NCI-H2171 (cell line): ENCODE measurements at places on chromosomes 12 and 14.

DNA sequence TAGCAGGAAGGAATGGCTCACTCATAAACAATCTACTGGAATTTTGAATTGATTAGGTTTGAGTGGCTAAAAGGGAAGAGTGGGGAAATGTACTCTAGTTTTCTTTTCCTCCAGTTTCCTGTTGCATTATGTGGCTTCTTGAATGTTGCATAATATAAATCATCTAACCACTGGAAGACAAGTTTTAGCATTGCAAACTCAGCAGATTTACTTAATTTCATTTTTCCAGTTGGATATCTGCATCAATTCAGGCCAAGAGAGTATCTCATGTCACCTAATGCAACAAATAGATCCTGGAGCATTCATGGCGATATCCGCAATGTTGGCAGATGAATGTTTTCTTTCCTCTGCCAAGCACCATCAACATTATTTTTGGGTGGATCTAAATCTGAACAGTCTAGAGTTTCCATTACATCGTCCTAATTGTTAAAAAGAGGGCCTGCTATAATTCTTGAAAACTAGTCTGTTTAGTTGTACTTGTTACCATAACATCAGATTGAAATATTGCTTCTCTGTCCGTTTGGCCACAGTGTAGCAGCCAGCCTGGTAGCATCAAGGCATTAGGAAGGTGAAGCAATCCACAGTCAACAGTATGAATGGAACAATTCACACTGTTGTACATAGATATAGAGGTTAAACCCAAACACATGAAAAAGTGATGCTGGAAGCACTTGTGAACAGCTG is 544.2 kb downstream of the ETNK1 start:
- no peak for DNase-seq

DNA sequence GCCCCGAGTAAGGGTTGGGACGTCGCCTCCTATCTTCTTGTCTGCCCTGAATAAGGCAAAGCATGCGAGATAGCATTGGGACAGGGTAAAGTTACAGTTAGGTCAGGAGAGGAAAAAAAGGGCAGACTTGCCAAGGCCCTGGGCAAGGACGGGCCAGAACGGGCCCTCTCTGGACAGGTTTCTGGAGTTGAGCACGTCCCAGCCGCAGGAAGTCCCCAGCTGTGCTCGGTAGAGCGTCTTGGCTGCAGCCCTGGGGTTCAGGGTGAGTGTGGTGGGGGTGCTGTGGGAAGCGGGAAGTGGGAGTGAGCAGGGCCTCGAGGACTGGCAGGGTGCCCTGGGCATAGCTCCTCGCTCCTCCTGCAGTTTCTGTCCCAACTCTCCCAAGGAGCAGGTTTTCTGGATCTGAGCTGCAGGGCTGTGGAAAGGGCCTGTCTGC is 5.4 kb downstream of the RPS6KL1 start:
- no peak for DNase-seq

DNA sequence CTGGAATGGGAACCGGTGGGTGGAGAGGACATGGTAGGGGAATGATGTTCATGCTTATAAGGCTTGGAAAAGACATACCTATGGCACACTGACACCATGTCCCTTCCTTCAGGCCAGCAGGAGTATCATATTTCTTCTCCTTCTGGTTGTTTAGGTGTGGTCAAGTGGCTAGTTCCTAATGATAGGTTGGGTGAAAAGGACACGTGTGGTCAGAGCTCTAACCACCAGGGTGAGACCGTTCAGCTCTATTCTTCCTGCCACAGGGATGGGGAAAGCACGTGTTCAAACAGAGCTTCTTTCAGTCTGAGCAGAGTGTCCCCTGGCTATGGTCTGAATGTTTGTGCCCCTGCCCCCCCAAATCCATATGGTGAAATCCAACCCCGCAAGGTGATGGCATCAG is 209.1 kb downstream of the PAX9 start:
- no peak for DNase-seq

DNA sequence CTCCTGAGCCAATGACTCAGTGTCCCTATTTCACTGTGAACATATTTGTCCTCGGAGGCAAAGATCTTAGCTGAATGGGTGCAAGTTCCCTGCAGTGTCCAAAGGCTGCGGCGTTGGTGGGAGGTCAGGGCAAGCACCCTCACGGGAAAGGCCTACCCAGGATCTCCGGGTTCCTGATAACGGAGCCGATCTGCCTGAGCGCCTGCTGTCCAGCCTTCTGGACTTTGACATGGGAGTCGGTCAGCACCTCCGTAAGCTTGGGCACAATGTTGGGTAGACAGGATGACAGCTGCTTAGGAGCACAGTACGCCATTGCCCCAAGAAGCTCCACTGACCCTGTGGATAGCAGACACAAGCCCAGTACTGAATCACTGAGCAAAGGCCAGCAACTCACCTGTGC is 31.5 kb upstream of the RAB35 start:
- no peak for DNase-seq

GRCh38 chr12:69837191-69837590 is 12.2 kb downstream of the MYRFL start:
- DNase-seq = no peak

GRCh38 chr14:100874411-100875091 is 29.0 kb downstream of the RTL1 start:
- no peak for DNase-seq

- DNase-seq = no peak
Measured at GRCh38 chr14:57736391-57736790, 129.5 kb downstream of the SLC35F4 start.

- DNase-seq = no peak
Measured at GRCh38 chr12:32894566-32894965, 2.0 kb downstream of the PKP2 start.

DNA sequence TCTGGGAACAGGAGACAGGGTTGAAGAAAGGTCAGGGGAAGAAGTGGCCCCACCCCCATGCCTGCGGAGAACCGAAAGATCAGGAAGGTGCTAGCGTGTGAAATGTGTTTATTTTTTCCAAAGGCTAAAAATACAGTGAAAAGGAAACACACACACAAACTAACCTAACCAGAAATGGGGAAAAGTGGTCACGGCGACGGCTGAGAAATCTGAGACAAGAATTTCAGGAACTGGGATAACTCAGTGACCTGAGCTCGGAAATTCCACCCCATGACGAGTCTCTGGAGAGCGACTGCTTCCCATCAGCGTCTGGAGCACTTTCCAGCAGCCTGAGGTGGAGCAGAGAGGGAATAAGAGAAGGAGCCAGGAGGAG is 16.6 kb upstream of the RND1 start:
- DNase-seq = no peak

- DNase-seq = no peak
Measured at GRCh38 chr12:28800129-28800528, 348.9 kb upstream of the FAR2 start.

DNA sequence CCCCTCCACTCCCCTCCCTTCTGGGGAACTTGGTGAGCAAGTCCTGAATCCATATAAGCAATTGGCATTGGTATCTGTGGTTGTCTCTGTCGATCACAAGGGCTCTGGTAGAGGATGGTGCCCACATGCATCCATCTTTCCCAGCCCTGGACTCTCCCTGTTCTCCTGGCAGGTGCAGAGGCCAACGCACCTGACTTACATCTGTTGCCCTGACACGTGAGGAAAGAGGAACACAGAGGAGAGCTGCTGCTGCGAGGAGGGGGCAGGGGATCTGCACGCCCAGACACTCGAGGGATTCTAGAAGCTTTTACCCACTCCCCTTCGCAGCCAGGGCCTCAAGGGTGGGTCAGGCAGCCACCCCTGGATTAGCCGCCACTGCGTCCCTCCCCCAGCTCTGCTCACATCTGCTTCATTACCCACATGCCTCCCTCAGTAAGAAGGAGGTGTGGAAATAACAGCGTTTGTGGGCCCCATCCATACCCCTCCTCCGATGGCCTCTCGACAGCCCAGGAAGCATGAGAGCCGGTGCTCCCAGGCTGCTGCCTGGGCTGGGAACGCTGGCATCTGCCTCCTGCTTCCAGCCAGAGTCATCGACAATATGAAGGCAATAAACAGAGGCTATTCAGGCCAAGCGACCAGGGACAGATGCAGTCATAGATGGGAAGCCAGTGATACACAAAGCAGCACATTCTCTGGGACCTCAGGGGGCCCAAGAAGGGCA is 56.5 kb downstream of the KDM2B start:
- peak; percentile 21 for DNase-seq

- no peak for DNase-seq
Measured at GRCh38 chr14:104116288-104116755, 22.1 kb upstream of the KIF26A start.

- no peak for DNase-seq
Measured at GRCh38 chr12:32069071-32069470, 37.6 kb upstream of the BICD1 start.

- DNase-seq = no peak
Measured at GRCh38 chr14:55585854-55586253, 5.8 kb downstream of the KTN1 start.

DNA sequence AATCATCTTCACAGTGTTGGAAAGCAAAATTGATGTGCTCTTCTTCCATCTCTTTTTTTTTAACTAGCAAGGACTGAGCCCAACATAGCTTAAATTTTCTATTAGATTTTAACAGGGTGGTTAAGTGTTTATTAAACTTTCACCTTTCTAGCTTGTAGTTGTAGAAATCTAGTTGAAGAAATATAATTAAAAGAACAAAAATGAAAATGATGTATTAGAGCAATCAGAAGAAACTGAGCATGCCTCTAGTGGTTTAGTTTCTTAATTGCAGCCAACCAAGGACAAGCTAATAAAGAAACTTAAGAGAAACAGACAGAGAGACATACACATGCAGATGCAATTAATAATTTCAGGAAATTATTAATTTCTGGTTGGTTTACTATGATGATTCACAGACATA is 673.0 kb upstream of the LMO3 start:
- no peak for DNase-seq

- no peak for DNase-seq
Measured at GRCh38 chr14:24274101-24274543, 2.7 kb upstream of the RABGGTA start.

- DNase-seq = no peak
Measured at GRCh38 chr12:4280351-4281163, 7.0 kb downstream of the CCND2 start.

DNA sequence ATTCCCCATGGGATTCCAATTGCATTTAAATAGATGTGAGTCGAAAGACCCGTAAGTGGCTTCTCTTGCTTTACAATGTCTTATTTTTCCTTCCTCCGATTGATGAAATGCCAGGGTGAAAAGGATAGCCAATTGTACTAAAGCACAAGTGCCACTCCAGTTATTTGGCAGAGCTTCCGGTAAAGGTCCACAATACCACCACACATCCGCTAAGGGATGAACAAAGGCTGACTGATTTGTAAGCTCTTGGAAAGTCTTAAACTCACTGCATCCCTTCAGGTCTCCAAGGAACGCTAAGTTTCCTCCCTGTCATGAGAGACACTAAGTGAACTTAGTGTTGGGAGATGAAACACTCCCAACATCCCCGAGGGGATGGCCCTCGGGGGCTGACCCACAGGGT is 21.2 kb upstream of the RNASE1 start:
- DNase-seq = no peak

GRCh38 chr12:77795699-77796098 is 35.0 kb upstream of the NAV3 start:
- DNase-seq = no peak

DNA sequence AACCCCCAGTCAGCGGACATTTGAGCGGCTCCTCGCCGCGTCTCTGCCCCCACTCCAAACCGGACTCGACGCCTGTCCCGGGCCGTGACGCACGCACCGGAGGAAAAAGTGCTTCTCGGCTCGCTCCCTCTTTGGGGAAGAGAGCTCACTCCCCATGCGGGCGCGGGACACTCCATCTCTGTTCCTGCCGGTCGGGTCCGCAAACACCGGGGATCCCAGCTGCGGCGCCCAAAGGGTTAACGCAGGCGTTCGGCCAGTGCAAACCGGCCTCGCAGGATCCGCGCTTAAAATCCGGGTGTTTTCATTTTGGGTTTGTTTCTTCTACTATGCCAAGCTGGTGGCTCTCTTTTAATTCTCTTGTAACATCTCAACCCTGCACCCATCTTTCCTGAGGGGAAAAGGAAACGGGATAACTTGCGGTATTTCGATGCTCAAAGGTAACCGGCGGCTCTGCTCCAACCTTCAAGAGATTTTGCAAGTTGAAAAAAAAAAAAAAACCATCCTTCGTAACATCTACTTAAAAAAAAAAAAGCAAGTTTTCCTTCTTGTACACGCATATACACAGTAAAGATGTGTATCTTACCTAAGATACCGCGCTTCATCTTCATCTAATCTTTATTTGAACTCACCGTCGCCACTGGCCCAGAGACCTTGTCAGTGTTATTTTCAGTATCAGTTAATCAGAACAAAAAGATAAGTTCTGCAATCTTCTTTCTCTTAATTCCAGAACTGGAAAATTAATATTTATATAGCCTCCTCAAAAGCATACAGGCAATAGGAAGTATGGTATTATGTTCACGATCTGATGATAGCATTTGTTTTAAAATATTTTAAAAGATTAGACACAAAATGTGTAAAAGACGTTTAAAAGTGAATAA is 1.6 kb upstream of the ATP2B1 start:
- DNase-seq = no peak

DNA sequence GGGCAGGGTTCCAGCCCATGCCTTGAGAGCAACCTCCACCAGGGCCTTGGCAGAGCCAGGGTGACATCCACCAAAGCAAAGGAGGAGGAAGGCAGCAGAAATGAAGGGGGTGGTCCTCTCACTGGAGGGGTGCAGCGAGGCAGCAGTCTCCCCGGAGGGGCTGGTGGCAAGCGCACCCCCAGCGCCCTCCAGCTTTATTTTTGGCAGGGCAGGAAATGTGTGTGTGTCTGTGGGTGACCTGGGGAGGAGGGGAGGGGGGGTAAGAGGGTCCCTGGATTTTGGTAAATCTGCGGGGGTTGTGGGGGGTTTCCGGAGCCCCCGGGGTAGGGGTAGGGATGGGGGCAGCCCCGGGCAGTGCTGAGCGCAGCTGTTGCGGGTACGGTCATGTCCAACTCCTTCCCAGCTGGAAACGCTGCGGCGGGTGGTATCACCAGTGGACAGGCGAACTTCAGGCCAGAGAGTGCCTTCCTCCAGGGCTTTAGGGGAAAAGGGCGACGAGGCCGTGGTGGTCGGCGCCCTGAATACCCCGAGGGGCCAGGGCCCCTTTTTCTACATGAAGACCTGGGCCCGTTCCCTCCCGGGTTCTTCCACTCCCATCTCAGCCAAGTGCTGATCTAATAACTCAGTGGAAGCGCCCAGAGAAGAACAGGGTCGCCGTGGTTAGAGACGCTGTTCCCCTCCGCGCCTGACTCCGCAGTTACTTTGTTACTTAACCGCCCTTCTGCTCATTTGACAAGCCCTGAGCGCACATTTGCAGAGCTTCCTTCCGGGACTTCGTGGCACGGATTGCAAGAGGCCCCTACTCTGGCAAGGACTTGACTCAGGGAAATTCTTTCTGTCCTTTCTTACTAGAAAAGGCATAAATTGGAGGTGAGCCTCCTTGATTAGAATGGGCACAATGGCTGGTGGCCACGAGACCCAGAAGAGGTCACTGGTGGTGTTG is 55.2 kb downstream of the FOS start:
- no peak for DNase-seq
